ENCODE measurements at places on chromosomes 3 and 15.

DNA sequence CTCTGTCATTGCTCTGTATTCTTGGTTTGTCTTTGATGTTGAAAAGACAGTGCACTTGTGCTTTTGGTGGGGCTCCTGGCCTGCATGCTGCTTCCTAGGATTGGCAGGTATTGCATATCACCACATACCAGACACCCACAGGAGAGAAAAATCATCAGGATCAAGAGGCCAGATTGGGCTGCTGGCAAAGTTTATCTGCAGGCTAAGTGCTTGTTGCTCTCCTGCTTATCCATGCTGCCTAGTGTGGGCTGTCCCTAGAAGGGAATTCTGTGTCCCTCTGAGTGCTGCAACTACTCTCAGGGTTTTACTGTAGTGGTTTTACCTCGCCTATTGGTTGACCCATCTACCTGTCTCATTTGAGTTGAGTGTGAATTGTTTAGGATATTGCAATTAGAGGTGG lies 833 bp upstream of the SLC22A13 start:
- DNase-seq = no peak

GRCh38 chr15:51218299-51218938 lies 120.0 kb downstream of the CYP19A1 start:
- DNase-seq = no peak

- DNase-seq = no peak
Observed at GRCh38 chr3:125367403-125368230, 7.5 kb downstream of the ZNF148 start.

GRCh38 chr15:75606711-75607699 lies 18.5 kb downstream of the SNUPN start:
- DNase-seq = no peak

- DNase-seq = no peak
Observed at GRCh38 chr3:33482111-33482521, 41.9 kb upstream of the UBP1 start.

DNA sequence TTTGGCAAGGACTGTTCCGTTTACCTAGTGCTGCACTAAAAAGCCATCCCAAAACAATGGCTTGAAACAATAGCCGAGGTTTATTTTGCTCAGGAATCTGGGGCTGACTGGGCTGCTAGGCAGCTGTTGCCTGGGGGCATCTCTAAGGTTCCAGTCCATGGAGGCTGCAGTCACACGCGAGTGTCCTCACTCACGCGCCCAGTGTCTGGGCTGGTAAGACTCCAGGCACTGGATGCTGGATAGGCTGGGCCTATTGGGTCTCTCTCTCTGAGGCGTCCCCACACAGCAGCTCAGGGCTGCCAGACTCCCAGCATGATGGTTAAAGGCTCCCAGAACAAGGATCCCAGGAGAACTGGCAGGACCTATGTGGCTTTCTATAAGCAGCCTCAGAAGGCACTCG lies 34.2 kb downstream of the ALS2CL start:
- no peak for DNase-seq
